ENCODE measurements at places on chromosomes 2 and 18. TPM values are rescaled to one million over a fixed set of nuclear protein-coding genes. Genes with fewer than 3 reads are reported as not detected.

Gene FNDC4
- total RNA-seq: 136 TPM

Gene PGAP1
- total RNA-seq: 14.6 TPM

Gene CFC1B
- total RNA-seq: not detected

Gene HOXD10
- 1.7 TPM for total RNA-seq

Gene UGT1A10
- total RNA-seq: not detected

All from mesenteric fat pad (tissue), 1 donor.